ENCODE measurements at places on chromosomes 6 and 20.

- no peak for DNase-seq
Observed at GRCh38 chr6:158472447-158472846, 87.4 kb upstream of the TMEM181 start.

- peak; percentile 25 for DNase-seq
Observed at GRCh38 chr6:156791320-156791850, 14.2 kb downstream of the ARID1B start.

DNA sequence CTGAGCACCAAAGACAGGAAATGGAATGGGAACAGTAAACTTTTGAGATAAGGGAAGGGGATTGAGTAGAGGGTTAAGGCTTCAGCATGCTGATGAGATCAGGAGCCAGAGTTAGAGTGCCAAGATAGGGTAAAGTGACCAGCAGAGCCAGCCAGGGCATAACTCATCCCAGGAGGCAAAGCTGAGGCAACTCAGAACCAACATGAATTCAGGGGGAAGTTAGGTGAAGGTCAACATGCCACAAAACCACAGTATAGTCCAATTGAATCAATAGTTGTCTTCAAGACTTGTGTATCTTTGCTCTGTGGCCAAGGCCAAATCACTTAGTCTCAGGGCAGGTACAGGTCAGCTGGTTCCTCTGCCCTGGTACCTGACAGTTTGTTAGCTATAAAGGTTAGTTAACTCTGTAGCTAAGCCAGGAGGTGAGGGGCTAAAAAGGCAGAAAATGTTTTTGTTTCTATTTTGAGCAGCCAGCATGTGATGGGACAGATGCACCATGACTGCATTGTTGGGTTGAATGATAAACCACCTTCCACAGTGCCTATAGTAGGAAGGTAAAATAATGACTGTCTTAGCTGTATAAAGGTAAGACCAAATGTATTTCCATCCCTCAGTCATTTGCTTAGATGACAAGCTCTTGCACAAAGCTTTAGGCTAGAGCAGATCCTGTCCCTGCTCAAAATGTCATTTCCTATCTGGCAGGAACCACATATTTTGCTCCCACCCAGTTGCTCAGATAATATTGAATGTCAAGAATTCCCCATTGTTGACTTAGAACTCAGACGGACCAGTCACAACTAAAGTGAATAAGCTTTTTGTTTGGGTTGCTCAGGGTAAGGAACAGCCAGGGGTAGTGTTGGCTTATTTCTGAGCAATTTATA is 15.8 kb downstream of the RNF8 start:
- DNase-seq, result no peak

DNA sequence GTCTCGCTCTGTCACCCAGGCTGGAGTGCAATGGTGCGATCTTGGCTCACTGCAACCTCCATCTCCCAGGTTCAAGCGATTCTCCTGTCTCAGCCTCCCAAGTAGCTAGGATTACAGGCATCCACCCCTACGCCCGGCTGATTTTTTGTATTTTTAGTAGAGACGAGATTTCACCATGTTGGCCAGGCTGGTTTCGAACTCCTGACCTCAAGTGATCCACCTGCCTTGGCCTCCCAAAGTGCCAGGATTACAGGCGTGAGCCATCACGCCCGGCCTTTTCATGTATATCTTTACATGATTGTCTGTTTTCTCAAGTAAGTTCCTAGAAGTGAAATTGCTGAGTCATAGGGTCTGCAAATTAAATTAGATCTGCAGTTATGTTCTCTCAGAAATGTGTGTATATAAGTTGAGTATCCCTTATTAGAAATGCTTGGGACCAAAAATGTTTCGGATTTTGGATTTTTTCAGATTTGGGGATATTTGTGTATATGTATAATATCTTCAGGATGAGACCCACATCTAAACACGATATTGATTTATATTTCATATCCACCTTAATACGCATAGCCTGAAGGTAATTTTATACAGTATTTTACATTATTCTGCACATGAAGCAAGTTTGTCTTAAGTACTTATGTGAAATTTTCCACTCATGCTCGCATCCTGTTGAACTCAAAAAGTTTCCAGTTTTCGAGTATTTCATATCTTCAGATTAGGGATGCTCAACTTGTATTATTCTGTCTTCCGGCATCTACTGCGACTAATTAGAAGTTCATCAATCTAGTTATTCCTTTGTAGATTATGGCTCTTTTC is 40.4 kb downstream of the TAB2 start:
- DNase-seq, result no peak

All from Caki2 (cell line).